ENCODE measurements at places on chromosomes 5 and 9.

- DNase-seq = no peak
Observed at GRCh38 chr5:143113461-143113860, 290.0 kb downstream of the NR3C1 start.

DNA sequence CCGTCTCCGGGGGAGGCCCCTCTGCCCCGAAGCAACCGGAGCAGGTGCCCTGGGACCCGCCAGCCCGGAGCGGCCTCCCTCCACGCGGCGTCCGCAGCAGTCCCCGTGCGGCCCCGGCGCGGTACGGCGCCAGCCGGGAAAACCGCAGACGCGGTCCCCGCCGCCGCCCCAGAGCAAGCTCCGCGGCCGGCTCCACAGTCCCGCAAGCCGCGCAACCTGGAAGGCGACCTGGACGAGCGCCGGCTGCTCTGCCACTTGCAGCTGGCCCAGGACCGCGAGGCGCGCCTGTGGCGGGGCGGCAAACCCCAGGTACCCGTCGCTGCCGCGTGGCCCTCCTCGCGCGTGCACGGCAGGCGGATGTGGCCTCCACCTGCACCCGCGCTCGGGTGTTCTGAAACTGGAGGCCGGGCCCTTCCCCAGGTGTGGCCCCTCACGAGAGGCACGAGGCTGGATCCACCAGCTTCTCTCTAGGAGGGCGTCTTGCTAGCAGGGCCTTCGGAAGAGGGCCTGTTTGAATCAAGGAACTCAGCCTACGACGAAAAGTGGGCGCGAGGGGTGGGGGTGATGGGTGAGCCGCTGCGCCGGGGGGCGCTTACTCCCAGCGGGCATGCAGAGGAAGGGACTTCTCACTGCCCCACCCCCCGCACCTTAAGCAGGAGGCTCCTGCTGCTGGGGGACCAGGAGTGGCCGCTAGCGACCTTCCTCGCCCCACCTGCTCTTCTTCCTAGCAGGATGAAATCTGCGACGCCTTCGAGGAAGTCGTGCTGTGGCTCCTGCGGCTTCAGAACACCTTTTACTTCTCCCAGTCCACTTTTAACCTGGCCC, 602 bp downstream of the CCNI2 start:
- DNase-seq = peak; percentile 65

- no peak for DNase-seq
Observed at GRCh38 chr5:137478043-137478442, 21.1 kb downstream of the SPOCK1 start.

- DNase-seq = no peak
Observed at GRCh38 chr5:53029608-53030007, 40.5 kb downstream of the ITGA2 start.

DNA sequence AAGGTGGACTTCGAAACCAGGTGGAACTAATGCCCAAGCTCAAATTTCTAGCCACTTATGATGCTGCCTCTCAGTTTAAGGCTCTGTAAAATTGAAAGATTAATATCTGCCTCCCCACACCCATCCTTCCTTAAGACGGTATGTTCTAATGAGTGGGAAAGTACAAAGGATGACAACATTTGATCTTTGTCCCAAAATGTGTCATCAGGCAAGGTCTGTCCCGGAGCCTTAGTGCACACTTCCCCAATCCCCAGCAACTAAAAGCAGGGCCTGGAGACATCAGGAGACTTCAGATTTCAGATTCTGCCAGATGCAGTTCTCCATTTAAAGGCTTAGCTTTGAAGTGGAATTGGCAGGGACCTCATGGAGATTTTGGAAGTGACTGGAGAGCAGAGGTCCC, 316.5 kb downstream of the ASTN2 start:
- DNase-seq = no peak

DNA sequence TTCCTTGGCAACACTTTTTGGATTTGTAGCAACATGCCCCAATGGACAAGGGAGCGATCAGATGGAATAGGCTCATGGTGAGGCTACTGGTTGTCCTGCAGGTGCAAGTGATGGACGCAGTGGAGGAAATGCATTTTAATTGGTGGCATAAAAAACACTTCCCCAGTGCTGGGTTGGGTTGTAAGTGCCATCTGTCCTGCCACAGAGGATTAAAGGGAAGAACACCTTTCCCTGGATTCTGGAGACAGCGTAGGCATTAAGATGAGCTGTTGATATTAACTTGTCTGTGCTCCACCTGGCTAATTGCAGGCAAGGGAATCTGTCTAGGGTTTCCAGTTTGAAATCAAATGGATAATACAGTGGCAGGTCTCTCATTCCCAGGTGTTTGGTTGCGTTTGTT, 173.4 kb downstream of the ZNF462 start:
- DNase-seq = no peak

GRCh38 chr5:180347702-180348101, 5.4 kb downstream of the GFPT2 start:
- DNase-seq = no peak

All from activated CD8-positive, alpha-beta memory T cell treated with anti-CD3 and anti-CD28 coated beads, Interleukin-2, amount 50 U/mL, for 48 hours (primary cell).